ENCODE measurements at places on chromosomes 1 and 21. TPM values are rescaled to one million over a fixed set of nuclear protein-coding genes. Genes with fewer than 3 reads are reported as not detected.

Gene ZMPSTE24
- 24.5 TPM for polyA plus RNA-seq

Gene S100A7A
- not detected for polyA plus RNA-seq

Gene TMEM61
- not detected for polyA plus RNA-seq

Gene UCK2
- 16.5 TPM for polyA plus RNA-seq

Gene WNT4
- polyA plus RNA-seq, result 10.3 TPM
